ENCODE measurements at places on chromosomes 1 and 21. TPM values are rescaled to one million over a fixed set of nuclear protein-coding genes. Genes with fewer than 3 reads are reported as not detected.

The CNKSR1 gene
- total RNA-seq, result 15.6 TPM

The CR1L gene
- not detected for total RNA-seq

The MYOG gene
- total RNA-seq, result not detected

The WNT9A gene
- 0.32 TPM for total RNA-seq

The MYOM3 gene
- total RNA-seq, result not detected

The MAGOH gene
- total RNA-seq, result 74.2 TPM

The OR4F29 gene
- not detected for total RNA-seq

The TNFRSF8 gene
- total RNA-seq, result not detected

DNA sequence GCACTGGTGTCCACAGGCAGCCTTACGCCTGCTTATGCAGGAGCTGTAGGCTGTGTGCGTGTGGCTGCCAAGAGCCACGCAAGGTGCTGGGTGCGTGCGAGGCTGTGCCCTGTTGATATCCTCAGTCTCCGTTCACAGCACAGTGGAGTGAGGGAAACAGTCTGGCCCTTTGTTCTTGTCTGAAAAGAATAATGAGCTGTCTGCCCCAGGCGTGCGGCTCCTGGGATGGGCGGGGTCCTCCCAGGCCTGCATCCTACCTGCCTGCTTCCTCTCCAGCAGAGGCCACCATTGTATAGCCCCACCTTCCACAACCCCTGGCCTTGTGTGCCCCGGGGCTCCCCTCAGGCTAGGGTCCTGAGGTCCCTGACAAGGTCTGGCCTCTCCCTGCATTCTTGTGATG lies 47.0 kb upstream of the KDM4A start:
- no peak for DNase-seq

DNA sequence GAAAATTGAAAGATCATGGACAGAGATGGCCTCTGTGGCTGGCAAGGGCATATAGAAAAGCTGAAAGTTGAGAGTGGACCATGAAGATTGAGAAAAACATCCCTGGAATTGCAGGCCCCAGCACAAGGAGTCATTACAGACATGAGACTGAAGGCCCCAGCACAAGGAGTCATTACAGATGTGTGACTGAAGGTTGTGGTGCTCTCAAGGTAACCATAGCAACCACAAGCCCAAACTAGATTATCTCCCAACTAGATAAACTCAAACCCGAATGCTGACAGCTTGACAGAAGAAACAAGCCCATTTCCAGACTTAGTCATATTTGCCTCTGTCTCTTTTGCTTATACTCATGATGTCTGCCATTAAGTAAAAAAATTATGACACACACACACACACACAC lies 1252.1 kb upstream of the ADGRL4 start:
- no peak for DNase-seq

DNA sequence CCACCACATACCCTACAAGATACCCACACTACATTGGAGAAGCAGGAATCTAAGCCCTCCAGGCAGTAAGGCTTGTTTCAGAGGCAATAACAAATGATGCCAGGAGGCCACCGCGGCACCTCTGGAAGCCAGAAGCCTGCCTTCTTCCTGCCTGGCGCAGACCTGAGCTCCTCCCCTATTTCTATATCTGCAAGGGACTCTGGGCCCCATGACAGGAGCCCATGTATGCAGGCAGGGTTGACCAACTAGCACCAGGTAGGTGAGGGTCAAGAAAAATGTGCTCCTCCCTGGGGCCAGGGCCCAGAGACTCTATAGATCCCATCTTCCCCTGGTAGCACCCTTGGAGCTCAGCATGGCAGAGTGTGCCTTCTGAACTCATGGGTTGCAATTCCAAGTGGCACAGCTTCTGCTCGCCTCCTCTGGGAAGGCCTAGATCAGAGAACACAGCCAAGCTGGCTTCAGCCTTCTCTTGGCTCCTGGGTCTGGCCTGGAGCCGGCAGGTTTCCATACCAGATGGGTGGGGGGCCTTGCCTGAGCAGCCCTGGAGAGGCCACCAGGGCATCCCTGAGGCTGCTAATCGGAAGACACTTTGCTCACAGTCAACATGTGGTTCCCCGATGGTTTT lies 85.1 kb downstream of the STUM start:
- no peak for DNase-seq

DNA sequence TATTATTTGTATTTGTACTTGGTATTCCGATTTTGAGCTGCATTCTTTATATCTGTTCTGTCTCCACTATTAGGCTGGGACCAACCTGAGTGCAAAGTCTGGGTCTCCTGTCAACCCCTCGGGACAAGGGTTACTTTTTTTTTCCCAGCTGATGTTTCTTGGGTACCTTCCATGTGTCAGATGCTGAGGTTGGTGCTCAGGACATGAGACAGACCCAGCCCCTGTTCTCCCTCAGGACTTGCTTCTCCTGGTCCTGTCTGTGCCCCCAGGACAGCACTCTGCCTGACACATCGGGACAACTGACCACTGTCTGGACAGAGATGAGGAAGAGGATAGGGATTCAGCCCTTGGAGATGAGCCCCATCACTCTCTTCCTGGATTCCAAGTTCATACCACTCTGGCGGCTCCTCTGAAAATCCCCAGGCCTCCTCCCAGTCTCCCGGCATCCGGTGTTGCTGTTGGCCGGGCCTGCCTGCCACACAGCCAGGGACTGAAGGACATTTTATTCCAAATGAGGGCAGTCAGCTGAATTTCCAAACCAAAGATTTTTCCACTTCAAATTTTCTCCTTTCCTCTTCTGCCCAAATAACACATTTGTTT lies 55.6 kb upstream of the FMOD start:
- no peak for DNase-seq

DNA sequence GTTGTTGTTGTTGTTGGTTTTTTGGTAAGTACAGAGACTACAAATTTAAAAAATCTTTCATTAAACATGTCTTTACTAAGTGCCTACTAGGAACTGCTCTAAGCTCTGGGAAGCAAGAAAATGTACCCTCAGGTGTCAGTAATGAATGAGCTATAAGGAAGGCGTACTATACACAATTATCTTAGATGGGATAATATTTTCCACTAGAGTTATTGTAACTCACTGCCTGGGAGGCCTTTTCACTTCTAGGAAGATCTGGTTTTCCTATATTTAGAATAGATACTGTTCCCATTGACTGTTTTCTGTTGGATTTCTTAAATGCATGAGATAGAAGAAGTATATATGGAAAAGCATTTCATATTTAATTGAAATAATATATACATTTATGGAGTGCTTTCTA lies 19.6 kb downstream of the CLIC4 start:
- no peak for DNase-seq

DNA sequence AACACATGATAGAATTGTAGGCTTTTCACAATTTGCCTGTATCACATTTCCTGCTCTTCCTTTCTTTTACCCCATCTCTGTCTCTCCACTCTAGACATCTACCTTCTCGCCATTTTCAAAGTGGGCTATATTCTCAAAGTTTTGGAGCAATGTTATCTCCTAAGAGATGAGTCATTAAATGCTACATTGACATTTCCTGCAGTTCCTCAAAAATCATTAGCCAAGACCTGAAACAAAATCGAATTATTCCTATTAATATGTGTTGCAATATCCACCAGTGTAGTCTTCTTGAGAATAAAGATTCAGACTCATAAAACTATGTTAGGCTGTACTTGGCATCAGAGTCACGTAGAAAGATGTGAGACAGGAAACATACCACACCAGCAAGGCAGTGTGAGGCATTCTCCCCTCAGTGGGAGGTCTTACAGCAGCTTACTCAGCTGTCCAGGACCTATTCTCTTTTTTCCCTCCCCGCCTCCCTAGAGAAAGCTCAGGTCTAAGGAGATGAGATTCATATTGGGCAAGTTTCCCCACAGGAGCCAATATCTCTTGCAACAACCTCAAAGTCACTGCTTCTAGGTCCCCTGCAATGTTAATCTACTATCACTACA lies 38.8 kb downstream of the FRRS1 start:
- DNase-seq, result no peak

GRCh38 chr1:9852410-9853248 lies 28.9 kb upstream of the CLSTN1 start:
- DNase-seq, result no peak

DNA sequence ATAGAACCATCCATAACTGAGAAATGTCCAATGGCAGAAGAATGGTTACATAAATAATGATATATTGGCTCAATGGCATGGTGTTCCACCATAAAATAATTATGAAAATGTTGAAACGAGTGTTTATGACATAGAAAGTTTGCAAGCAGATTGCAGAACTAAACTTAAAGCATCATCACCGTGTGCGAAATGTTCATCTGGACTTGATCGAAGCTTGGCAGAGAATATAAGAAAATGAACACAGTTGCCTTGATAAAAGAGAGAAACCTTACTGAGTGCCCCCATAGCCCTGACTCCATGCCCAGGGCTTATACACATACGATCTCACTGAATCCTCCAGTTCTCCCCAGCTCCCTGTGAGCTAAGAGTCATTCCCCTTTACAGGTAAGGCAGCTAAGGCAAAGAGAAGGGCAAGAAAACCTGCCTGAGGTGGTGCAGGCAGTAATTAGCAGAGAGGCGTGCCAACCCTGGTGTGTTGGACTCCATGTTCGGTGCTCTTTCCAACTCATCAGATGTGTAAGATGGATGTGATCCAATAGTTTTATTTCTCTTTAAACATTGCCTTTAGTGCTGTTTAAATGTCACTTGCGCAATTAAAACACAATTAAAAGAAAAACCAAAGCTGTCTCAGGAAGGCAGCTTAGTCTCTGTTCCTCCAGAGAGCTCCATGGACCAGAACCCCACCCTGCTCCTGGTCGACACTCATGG lies 21.8 kb upstream of the SPOCD1 start:
- DNase-seq, result no peak

- DNase-seq, result no peak
Observed at GRCh38 chr1:100080331-100080730, 52.4 kb downstream of the SASS6 start.

- peak; percentile 59 for DNase-seq
Observed at GRCh38 chr1:42334240-42335049, 590 bp downstream of the FOXJ3 start.

DNA sequence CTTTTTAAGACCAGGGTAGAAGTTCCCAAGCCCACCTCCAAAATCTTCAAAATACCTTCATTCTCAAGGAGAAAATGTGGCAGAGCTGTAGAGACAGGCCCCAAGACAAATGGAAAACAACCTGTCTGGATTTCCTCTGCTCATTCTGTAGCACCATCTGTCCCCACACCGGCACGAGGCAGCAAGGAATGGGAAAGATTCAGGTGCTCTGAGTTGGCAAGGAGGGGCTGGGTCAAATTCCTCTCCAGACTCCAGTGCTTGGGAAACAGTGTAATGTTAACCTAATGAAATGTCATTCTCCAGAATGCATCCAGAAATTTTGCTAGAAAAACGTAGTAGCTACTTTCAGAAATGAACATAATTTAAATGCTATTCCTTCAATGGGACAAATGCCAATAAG lies 9.3 kb downstream of the PABPC4 start:
- DNase-seq, result no peak
